ENCODE measurements at places on chromosomes 13 and 19.
A peak's percentile ranks its signal among the peaks of the same experiment; 100 is the strongest.

GRCh38 chr19:16601378-16602052 is 26.5 kb downstream of the MED26 start:
- no peak overlapping the region for H3K4me3 ChIP-seq
- no peaks in the 10 kb centered on the region for H3K36me3 ChIP-seq
- no peak for DNase-seq
- H3K27me3 ChIP-seq: no peaks in the 10 kb centered on the region

DNA sequence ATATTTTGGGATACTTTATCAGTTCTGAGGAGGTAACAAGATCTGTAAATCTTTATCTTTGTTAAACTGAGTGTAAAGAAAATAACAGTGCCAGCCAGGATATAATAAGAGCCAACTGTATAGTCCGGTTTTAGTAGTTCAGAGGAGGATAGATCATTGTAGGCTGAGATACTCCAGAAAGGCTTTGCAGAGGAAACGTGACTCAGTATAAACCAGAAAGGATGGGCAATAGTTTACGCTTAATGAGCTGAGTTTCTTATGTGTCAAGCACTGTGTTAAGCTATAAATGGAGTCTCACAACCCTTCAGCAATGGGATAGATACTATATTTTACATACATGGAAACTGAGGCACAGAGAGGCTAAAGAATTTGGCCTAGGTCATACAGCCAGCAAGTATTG is 3.8 kb downstream of the RFXAP start:
- no peak overlapping the region for H3K4me3 ChIP-seq
- H3K27ac ChIP-seq: no peak overlapping the region

GRCh38 chr13:43433691-43434141 is 353.1 kb downstream of the ENOX1 start:
- H3K4me3 ChIP-seq: no peak overlapping the region
- no peaks in the 10 kb centered on the region for H3K36me3 ChIP-seq
- DNase-seq: no peak
- H3K27ac ChIP-seq: no peak overlapping the region
- H3K27me3 ChIP-seq: no peaks in the 10 kb centered on the region

- H3K4me1 ChIP-seq: no peaks in the 10 kb centered on the region
- no peak overlapping the region for H3K27ac ChIP-seq
- no peak overlapping the region for H3K4me3 ChIP-seq
- H3K27me3 ChIP-seq: no peaks in the 10 kb centered on the region
Observed at GRCh38 chr13:92682832-92683517, 543.6 kb upstream of the GPC6 start.

DNA sequence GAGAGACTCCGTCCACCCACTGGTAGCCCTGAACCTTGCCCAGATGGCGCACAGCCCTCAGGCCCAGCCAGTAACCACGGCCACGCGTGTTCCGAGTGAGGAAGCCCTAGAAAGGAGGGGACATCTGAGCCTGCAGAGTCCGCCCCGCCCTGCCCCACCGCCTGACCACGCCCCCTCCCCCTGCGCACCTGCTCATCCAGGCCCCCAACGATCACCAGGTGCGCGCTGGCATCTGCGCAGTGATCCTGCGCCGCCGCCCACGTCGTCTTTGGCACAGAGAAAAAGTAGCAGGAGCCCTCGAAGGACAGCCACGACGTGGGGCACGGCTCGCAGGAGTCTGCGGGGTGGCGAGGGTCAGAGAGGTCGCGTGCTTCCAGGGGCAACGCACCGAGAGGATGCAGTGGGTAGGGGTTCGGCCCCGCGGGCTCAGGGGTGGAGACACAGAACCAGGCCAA is 2.1 kb downstream of the CLEC4G start:
- H3K27me3 ChIP-seq: peaks cover 10% of the 10 kb centered on the region
- no peak overlapping the region for H3K4me3 ChIP-seq
- no peaks in the 10 kb centered on the region for H3K36me3 ChIP-seq
- no peak for DNase-seq

GRCh38 chr13:19984430-19985218 is 26.1 kb downstream of the ZMYM2 start:
- H3K36me3 ChIP-seq: peaks cover 1% of the 10 kb centered on the region
- peak; percentile 59 for DNase-seq
- peaks cover 3% of the 10 kb centered on the region for H3K4me1 ChIP-seq
- H3K4me3 ChIP-seq: no peak overlapping the region
- H3K27me3 ChIP-seq: no peaks in the 10 kb centered on the region

Measured in natural killer cell (primary cell).